ENCODE measurements at places on chromosomes 7 and 10.

DNA sequence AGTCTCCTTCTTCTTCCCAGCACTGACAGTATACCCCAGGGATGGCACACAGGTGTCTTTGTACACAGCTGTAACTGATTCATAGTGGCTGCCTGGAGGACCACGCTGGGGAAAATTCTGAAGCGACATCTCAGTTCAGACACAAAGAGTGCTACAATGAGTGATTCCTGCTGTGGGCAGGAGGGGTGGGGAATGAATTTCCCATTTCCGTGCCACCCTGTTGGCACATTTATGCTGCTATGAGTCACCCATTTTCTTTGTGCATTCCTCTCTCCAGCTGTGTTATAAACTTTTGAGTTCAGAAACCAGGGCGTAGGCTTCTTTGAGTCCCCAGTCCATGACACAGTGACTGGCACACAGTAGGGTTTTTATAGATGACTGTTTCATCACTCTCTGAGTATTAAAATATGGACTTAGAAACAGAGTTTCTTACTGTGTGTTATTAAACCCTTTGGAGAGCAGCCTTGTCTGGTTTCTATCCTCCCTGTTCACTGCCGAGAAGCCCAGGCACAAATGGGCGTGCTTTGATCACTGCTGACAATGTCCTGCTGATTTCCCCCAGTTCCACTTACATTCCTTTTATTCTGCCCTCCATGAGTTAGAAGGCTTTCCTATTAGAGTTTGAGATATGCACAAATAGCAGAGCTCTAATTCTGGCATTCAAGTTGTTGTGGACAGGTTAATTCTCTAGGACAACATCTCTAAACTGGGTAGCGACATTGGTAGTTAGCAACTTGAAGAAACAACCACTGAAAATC, 24.0 kb upstream of the NPS start:
- DNase-seq: no peak

DNA sequence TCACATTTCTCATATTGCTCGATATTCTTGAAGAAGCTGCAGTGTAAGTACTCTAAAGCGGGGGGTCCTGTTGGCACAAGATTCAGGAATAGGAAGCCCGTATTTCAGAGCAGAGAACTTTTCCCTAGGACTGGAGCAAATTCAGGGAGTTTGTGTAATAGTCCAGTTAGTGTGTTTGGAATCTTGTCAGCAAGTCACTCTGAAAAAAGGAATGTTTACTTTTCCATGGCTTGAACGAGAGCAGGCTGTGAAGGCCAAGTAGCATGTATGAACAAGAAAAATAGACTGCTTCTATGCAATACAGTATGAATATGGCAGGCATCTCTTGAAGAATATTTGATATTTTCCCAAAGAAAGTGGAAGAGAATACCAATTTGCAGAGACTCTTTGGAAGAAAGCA, 39.8 kb downstream of the CDC123 start:
- no peak for DNase-seq

- no peak for DNase-seq
Measured at GRCh38 chr10:45418849-45419675, 45.0 kb downstream of the ALOX5 start.

GRCh38 chr10:71343392-71343773, 24.3 kb downstream of the SLC29A3 start:
- DNase-seq: no peak

DNA sequence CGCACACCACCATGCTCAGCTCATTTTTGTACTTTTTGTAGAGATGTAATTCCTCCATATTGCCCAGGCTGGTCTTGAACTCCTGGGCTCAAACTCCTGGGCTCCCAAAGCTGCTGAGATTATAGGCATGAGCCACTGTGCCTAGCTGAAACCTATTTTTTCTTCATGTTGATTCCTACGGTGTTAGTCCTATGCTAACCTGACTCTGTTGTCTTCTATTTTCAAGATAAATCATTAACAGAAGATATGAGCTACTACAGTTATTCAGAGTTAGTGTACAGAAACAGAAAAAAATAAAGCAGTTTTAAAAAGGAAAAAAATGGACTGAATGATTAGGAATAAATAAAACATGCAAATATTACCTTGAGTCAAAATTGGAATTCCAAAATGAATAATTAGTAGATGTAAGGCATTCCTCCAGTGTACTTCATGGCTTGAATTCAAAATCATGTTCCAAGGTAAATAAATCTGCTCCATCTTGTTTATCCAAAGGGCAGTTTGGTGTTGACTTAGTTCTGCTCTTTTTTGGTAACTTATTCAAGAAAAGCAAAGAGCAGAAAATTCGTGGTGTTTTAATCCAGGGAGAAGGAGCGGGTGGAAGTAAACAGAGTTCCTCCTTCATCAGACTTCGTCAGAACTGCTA, 185.8 kb downstream of the CACNB2 start:
- no peak for DNase-seq

DNA sequence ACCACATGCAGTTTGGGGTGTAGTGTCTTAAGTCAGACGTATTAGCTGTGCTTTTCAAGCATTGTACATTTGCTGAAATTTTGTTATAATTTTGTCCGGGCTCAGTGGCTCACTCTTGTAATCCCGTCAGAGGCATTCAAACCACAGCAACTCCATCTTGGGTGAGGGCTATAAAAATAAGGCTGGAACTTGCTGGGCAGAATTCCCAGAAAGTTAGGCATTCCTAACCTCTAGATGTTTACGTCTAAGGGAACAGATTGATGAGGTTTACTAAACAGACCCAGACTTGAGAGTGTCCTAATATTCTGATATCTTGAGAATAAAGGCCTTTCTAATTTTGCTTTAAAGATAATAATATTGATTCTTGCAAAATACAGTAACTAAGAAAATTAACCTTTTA, 957.8 kb downstream of the NXPH1 start:
- no peak for DNase-seq

DNA sequence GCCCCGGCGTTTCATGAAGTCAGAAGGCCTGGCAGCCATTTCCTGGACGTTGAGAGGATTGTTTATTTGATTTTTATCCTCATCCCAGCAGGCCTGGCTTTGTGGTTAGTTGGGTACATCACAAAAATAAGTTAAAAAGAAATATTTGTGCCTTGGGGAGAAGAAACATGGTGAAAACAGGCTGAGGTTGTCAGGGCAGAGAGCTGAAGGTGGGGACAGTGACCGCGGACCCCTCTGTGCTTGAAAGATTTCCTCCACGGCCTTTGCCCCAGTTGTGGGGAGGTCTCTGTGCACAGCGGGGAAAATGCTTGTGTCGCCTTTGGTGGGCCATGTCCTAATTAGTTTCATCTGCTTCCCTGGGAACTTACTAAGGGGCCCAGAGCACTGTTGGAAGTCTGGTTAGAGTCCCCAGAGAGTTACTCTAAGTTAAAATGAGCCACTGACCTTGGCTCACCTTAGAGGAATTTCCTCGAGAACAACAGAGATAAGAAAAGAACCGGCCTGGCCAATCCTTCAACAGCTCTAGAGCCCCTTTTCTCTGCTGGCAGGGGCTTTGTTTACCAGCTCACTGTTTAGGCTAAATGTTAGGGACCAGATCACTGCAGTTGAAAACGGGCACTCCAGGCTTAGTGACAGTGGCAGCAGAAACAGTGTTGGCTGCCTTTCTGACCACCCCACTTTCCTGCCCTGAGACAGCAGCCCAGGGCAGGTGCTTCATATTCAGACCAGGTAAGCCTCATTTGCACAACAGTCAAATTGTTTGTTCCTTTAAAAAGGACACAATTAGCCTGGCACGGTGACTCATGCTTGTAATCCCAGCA, 37.9 kb downstream of the CRCP start:
- DNase-seq: peak; percentile 82

GRCh38 chr7:52325237-52325636, 710.2 kb upstream of the POM121L12 start:
- DNase-seq: no peak

- DNase-seq: no peak
Measured at GRCh38 chr7:45088821-45089340, at the start of gene NACAD. TSS of gene NACAD (minus strand) at chr7:45088969. CDS start at chr7:45088894, 75 bp downstream.

DNA sequence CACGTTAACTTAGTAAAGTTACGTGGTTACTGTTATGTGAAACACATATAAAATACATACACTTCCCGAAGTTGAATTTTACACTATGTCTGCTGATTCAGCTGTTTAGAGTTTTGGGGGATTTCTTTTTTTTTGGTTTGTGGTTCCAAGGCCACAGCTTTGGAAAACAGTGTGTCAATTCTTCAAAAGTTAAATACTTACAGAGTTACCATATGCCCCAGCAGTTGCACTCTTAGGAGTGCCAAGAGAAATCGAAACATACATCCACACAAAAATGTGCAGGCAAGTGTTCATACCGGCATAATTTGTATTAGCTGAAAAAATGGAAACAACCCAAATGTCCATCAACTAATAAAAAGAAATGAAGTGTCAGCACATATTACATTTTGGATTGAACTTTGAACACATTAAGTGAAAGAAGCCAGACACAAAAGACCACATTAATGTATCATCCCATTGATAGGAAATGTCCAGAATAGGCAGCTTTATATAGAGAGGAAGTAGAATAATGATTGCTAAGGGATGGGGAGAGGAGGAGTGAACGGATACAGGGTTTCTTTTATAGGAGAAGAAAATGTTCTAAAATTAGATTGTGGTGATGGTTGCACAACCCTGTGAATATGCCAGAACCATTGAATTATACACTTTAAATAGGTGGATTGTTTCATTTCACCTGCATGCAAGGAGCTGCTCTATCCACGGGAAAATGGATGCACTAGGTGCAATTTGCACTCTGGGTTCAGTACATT, 17.6 kb downstream of the APBB1IP start:
- no peak for DNase-seq

DNA sequence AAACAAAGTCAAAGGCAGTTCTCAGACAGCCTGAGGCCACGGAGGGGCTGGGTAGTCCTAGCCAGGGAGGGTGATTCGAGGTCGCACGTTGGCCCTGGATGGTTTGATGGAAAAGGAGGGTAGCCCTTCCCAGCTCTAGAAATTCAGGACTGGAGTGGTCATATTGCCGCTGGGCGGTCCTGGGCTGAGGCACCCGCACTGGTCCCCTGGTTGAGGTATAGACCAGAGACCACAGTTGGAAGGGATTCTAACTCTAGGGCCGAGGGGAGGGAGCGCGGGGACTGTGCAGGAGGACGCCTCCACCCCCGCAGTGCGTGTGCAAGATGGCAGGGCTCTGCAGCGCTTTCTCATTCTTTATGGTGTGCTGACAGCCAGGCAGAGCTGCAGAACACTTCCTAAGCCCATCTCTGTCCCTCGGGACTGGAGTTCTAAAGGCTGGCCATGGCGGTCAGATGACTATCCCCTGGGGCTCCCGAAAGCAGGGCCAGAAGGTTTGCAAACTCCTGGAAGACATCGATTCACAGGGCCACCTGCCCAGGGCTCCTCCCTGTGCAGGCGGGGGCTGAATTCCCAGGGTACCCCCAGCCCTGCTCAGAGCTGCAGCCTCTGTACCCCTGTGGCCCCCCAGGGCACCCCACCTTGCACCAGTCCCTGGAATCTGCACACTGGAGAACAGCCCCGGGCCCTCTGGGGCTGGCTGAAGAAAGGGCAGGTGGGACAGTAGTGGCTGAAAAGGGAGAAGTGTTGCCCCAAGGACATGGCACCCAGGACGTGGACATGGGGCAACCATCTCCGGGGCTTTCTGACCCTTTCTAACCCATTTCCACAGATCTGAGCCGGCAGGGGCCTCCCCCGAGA, 51.0 kb upstream of the ELN start:
- DNase-seq: no peak

DNA sequence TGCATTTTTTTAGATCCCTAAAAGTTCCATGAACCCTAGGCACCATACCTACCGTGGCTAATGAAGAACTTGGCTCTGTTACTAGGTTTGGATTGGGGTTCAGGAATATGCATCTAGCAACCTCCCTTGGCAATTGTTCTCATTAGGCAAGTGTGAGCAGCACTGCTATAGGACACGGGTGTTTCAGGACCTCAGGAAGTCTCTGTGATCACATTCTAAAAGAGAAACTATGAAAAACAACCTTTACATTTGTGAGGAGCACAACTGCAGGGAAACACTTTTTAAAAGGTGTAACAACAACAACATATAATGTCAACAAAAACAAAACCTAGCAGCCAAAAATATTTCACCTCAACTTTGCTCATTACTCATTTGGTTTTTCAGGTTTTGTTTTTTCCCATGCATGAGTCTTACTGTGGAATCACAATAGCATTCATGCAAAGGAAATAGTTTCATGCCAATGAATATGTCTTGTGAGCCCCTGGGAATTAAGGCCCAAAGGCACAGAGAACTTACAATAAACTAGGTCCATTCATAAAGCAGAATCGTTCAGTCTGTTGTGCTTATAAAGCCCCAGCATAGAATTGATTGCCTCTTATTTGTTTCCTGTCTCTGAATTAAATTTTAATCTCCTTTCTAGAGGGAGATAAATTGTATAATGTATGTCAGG, 255.7 kb upstream of the DGKB start:
- no peak for DNase-seq

GRCh38 chr10:21314906-21315644, 210.4 kb downstream of the SKIDA1 start:
- DNase-seq: no peak

GRCh38 chr10:81730891-81731290, 144.1 kb upstream of the NRG3 start:
- no peak for DNase-seq

- DNase-seq: no peak
Measured at GRCh38 chr10:51642581-51642980, 56.8 kb downstream of the CSTF2T start.

DNA sequence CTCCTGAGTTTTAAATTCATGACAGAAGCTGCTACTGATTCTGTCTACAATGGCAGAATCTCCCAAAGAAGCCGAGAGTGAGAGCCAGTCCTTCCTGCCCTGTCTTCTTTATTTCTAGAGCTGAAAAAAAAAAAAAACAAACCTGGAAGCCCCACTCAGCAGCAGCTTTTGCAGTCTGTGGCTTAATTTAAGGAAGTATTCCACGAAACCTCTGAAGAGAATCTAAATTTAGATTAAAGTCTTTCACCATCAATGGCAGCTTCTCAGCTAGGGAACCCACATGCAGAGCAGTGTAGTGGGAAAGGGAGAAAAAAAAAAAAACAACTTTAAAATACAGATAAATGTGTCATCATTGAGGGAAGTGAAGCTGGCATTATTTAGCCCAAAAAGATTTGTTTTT, 23.4 kb downstream of the SMURF1 start:
- no peak for DNase-seq

DNA sequence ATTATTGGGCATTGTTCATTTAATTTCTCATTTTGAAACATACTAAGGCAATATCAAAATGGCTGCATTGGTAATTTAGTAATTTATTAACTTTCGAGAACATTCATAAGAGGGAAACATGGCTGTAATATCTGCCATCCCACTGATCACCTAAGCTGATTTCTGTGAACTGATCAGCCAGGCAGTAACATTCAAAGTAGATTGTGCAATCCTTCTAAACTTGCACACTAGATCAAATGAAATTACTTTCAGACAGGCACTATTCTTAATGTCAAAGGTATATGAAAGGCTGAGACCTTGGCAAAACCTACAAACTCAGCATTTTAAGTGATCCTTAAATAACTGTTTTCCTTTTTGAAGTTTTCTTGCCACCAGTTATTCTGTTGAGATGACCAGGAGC, 290.7 kb downstream of the CACNA2D1 start:
- DNase-seq: no peak

DNA sequence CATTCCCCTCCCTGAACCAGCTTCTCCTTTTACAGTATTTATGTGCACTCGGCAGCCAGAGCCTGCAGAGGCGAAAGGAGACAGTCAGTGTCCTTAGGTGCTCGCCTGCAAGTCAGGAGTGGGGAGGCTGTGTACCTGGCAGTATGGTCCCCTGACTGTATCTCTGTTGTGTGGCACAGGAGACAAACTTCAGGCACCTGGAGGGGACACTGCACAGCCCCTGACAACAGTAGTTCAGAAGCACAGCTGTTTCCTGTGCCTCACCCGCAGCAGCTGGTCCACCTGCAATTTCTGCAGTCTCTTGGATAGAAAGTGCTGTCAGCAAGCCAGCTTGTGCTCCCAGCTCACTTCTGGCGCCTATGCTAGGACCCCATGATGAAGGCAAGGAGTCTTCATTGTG, 73.4 kb upstream of the LAMB4 start:
- no peak for DNase-seq

All from smooth muscle cell of the brain vasculature (primary cell).